Globus pallidus (tissue), 1 donor: ENCODE measurements at places on chromosomes 5 and 9.

DNA sequence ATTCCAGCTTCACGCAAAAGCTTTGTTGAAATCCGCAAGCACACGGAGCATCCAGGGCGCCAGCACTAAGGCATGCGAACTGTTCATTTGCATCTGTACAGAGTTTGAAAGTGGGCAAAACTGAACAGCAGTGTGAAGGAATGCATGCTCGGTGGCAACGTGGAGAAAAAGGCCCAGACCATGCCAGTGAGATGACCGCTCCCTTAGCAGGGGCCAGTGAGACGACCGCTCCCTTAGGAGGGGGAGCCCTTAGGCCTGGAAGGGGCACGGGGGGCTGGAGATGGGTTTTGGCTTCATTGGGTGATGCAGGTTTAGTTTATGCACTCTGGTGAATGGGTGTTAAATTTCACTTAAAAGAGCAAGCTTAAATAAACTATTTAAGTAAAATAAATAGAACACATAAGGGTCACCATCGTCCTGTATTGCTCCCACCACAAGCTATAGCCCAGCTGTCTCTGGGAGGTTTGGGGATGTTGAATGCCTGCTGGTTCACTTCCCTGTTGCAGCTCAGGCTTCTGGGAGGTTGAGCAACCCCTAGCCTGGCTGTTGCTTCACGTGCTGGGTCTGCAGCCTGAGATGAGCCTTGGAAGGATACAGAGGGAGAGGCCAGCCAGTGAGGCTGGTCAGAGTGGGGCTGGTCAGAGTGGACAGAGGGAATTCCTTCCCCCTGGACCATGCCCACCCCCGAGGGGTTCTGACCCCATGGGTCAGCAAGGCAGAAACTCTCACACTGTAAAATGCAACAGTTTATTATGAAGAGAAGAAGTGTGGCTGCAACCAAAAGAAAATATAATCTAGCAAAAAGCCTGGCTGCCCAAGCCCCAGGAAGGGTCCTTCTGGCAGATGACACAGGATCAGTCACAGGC, 4.6 kb upstream of the FCN1 start:
- DNase-seq, result no peak

DNA sequence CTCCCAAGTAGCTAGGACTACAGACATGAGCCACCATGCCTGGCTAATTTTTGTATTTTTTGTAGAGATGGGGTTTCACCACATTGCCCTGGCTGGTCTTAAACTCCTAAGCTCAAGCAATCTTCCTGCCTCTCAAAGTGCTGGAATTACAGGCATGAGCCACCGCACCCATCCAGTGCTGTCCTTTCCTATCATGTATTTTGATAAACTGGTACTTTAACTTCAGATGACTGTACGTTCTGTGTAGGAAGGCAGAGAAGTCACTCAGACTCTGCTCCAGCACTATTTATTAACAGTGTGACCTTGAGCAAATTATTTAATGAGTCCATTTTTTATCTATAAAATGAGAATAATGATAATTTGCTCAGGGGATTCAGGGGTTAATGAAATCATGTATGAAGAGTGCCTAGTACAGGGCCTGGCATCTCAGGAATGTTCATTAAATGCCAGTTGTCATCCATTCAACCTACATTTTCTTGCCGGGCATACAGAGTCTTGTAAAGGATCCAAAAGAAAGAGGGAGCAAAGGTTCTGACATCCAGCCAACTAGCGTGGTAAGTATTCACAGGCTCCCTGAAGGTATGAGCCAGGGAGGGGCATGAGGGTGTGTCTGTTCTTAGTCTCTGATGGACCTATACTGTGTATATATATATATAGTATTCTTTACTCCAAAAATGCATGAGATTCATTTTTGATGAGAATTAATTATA, 201.9 kb downstream of the PBX3 start:
- DNase-seq, result no peak

DNA sequence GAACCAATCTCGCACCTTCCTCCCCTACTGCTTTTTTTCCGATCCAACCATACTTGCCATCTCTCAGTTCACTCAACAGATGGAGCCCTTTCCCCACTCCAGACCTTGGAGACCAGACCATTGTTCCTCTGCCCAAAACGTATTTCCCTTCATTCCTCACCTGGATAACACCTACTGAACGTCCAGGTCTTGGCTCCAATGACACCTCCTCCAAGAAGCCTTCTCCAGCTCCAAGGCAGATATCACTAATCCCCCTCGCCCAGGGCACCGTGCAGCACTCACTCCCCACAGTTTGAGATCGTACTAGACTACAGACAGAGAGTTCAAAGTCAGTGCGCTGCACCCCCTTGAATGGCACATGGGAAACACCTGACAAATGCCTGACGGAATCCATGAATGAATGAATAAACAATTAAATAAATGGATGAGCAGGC, 47.1 kb upstream of the AKNA start:
- peak; percentile 61 for DNase-seq

- DNase-seq, result no peak
Measured at GRCh38 chr9:127177665-127178265, 55.3 kb upstream of the ANGPTL2 start.

- DNase-seq, result no peak
Measured at GRCh38 chr9:6938447-6938846, 180.7 kb downstream of the KDM4C start.

DNA sequence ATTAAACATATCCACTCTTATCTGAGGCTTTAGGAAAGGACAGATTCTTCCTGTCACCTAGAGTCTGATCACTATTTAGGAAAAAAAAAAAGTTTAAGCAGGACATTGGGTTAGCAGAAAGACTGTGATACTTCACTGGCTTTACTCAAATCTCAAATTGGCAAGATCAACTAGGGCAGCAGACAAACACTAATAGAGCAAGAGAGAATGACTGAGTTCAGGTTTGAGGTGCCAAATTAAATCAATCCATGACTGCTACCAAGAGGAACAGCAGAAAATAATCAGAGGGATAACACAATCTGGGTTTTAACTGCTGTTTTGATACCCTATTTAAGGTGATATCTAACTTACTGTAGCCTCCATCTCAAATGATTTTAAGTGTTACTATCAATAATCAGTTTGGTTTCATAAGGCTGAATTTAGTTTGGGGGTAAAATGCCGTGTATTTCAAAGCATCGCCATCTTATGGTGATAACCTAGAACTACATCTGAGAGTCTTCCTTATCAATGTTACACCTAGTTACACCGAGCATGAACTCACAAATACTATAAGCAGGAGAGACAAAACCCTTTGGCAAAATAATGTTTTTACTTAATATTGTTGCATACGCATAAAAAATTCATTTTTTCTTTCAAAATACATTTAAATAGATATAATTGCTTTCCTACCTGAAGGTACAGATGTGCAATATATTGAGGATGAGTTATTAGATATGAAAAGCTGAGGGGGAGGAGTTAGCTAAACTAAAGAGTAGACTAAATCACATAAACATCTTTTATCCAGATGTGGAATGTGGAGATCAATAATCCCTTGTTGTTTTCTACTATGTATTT, 286.4 kb upstream of the CDH12 start:
- DNase-seq, result no peak

- DNase-seq, result peak; percentile 33
Measured at GRCh38 chr5:153964880-153965645, 73.6 kb downstream of the FAM114A2 start.

- no peak for DNase-seq
Measured at GRCh38 chr5:141958113-141958512, at the start of gene PCDH12. PCDH12 (minus strand) TSS chr5:141958202; CDS start chr5:141957851, 351 bp downstream.

DNA sequence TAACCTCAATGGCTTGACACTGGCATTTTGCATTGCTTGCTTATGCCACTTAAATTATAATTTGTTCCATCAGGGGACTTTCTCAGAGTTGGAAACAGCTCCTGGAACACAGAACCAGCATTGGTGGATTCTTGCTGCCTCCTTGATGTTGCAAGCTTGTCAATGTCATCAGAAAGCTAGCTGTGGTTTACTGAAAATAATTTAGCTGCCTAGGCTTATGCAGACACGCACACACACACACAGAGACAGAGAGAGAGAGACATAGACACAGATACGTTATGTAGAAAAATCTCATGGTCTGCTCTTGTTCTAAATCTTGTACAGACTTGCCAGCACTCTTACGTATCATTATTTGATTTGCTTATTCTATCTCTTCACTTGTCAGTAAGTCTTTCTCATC, 78.0 kb downstream of the HMHB1 start:
- DNase-seq, result no peak

DNA sequence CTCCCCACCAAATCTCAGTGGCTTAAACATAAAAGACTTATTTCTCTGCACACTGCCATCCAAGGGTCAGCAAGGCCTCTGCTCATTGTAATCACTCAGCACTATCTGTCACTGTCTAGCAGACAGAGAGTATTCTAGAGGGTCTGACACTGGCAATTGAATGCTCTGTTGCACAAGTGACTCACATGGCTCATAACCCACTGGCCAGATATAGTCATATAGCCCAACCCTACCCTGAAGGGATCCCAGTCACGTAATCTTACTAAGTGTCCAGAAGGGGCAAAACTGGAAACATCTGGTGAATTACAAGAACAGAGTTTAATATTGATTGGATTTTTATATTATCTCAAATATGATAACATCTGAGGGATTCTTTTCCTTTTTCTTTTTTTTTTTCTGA, 80.7 kb downstream of the TSSK1B start:
- DNase-seq, result no peak

DNA sequence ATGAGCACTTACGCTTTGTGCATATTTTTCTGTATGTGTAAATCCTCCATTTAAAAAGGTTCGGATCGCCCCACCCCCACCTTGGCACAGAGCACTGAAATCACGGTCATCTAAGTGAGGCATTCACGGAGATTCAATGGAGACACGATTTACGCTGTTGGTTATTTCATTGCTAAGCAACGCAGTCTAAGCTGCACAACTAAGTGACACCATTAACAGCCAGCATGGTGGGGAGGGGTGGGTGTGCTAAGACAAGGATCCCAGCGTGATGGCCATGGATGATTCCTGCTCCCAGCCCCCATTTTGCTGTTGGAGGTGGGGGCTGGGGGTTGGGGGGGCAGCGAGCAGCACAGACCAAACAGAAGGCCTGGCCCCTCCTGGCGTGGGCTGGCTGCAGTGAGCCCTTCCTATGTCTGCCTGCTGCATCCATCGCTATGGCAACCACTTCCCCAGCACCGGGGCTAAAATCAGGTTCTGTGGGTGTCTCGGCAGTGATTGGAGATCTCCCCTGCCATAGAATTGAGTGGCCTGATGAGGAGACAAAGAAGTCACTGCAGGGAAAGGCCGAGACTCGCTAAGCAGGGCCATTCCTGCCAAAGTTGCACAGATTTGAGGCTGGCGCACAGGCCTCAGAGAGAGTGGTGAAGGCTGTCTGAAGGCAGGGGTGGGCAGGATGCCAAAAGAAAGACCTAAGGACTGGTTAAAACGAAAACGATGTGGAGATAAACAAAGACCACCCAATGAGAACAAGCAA, 14.3 kb upstream of the MARCHF6 start:
- DNase-seq, result no peak

DNA sequence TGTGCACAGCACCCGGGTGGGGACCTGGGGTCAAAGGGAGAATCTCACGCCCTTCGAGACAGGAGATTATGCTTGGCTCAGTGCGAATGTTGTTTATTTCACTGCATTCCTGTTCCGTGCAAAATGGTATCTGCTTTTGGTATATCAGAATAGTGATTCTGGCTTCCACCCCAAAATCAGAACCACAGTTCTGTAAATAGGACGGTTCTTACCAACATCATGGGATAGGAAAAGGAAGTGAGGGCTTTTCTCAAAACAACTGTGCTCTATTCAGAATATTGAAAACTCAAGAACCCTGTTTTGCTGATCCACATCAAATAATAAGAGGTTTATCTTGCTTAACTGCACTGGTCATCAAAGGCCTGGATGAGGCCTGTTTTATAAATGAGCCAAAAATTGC, 51.6 kb upstream of the FBXW11 start:
- DNase-seq, result no peak

- no peak for DNase-seq
Measured at GRCh38 chr5:135264451-135265440, 134.3 kb downstream of the MACROH2A1 start.

DNA sequence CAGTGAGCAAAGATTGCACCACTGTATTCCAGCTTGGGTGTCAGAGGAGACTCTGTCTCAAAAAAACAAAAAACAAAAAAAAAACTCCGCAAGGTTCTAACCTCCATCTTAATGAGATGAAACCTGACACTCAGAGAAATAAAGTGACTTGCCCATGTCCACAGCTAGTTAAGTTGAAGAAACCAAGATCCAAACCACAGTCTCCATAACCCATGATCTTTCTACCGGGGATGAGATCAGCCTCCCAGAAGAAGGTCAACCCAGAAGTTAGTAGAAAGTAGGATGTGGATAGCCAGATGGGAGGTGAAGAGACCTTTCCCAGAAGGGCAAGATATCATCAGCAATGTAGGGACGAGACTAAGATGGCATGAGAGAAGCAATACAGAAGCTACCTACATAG, 140.4 kb upstream of the ADRA1B start:
- DNase-seq, result no peak

- DNase-seq, result no peak
Measured at GRCh38 chr5:78232163-78232562, 62.3 kb downstream of the AP3B1 start.

- peak; percentile 14 for DNase-seq
Measured at GRCh38 chr9:99076483-99077171, 28.3 kb upstream of the TGFBR1 start.

DNA sequence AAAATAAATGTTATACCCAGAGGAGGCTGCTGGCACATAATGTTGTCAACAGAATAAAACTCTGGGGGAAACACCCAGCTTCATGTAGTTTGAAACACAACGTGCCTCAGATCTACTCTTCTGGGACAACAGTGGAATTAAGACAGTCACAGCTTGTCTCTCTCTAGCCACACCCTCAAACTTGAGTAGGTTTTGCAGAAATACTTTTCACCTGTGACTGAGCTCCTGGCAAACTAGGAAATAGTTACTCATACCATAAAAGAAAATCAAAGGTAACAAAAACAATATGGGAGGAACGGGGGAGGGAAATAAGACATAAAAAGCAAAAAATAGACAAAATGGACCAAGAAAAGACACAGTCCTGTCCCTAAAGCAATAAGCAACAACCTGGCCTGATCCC, 14.4 kb downstream of the ELAVL2 start:
- DNase-seq, result no peak

GRCh38 chr9:135816651-135816970, 90.7 kb downstream of the CAMSAP1 start:
- no peak for DNase-seq

GRCh38 chr9:94148419-94148818, 64.2 kb downstream of the PTPDC1 start:
- DNase-seq, result no peak

- DNase-seq, result no peak
Measured at GRCh38 chr9:8651070-8651845, 851.7 kb upstream of the DMAC1 start.

- no peak for DNase-seq
Measured at GRCh38 chr5:144356489-144356888, 185.8 kb downstream of the KCTD16 start.

DNA sequence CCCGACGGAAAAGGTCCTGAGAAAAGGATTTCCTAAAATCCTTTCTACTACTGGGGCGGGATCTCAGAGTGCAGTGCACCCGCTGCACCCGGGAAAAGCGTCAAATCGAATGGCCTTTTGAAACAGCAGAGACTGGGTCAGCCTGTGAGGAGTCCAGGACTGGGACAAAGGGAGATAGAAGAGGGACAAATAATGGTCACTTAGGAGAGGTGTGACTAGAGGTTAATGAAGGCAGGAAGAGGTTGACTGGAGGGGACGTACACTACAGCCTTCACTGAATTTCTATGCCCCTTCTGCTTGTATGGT, 1.5 kb downstream of the PLPPR1 start:
- peak; percentile 11 for DNase-seq

GRCh38 chr5:124628721-124629596, 117.5 kb downstream of the ZNF608 start:
- no peak for DNase-seq

- DNase-seq, result no peak
Measured at GRCh38 chr9:71643330-71643729, 125.0 kb downstream of the CEMIP2 start.
